GM12891 (cell line): ENCODE measurements at places on chromosomes 5 and 9.

- no peak for DNase-seq
These were observed 30.2 kb upstream of the NRG2 start for GRCh38 chr5:140073296-140073695.

GRCh38 chr5:1874771-1875220 lies 7.9 kb downstream of the IRX4 start:
- no peak for DNase-seq

GRCh38 chr5:989961-990530 lies 18.6 kb upstream of the NKD2 start:
- no peak for DNase-seq

GRCh38 chr5:126864042-126864688 lies 87.2 kb downstream of the LMNB1 start:
- DNase-seq = no peak

GRCh38 chr9:133340256-133340655 lies 4.3 kb upstream of the SURF6 start:
- DNase-seq = no peak

GRCh38 chr9:122076117-122076516 lies 17.0 kb downstream of the TTLL11 start:
- no peak for DNase-seq

- DNase-seq = no peak
These were observed 22.5 kb upstream of the JAKMIP2 start for GRCh38 chr5:147805030-147805454.

GRCh38 chr5:2537378-2538145 lies 213.9 kb downstream of the IRX2 start:
- no peak for DNase-seq

DNA sequence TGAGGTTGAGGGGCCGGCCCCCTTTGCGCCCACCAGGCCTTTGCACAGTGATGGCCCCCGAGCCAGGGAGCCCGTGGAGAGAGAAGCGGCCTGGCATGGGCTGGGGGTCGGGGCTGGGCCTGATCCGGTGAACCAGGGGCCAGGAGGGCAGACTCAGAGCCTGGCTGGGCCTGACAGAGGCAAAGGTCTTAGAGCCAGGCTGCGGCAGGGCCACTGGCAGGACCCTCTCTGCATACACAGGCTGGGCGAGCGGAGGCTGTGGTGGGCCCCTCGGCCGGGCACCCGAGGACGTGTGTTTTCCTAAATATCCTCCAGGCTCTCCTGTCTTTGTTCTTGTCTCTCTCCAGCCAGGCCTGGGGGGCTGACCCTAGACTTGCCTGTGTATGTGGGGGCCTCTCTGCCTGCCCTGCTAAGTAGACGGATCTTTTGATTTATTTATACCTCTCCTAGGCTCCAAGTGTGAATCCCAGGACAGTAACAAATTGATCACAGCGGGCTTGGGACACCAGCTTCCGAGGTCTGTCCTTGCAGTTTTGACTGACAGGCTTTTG lies 933 bp downstream of the NEK6 start:
- no peak for DNase-seq

- DNase-seq = no peak
These were observed 28.7 kb downstream of the TPPP start for GRCh38 chr5:664343-664993.

DNA sequence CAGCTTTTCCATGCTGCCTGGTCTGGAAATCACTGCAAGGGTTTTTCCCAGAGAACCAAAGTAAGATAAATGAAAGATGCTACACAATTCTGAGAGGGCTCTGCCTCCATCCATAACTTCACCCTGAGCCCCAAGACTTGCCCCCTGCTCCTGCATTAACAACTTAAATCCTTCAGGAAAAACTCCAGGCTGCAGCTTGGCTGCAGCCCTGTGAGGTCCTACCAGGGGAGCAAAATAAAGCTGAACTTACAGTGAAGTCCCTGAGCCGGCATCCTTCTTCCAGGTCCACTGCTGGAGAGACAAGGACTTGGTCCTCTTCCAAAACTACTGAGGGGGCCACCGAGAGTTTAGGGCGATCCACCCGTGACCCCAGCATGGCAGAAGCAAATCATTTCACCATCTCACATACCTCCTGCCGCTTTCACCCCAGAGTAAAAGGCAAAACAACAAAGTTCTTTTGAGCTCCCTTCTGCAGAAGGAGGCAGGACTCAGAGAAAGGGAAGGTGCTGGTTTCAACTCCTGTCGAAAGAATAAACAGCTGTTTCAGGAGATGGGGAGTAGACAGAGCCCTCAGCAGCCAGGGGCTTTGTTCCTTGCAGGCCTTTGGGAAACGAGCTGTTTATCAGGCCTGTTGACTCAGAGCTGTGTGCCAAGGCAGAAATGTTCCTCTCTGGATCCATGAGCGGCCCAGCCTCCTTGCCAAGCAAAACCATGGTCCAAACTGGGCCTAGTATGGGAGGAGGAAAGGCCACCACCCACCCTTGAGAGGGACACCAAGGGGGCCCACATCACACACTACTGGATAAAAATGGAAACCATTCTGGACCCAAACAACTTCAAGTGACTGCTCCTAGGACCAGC lies 20.6 kb downstream of the GGTA1 start:
- DNase-seq = no peak

DNA sequence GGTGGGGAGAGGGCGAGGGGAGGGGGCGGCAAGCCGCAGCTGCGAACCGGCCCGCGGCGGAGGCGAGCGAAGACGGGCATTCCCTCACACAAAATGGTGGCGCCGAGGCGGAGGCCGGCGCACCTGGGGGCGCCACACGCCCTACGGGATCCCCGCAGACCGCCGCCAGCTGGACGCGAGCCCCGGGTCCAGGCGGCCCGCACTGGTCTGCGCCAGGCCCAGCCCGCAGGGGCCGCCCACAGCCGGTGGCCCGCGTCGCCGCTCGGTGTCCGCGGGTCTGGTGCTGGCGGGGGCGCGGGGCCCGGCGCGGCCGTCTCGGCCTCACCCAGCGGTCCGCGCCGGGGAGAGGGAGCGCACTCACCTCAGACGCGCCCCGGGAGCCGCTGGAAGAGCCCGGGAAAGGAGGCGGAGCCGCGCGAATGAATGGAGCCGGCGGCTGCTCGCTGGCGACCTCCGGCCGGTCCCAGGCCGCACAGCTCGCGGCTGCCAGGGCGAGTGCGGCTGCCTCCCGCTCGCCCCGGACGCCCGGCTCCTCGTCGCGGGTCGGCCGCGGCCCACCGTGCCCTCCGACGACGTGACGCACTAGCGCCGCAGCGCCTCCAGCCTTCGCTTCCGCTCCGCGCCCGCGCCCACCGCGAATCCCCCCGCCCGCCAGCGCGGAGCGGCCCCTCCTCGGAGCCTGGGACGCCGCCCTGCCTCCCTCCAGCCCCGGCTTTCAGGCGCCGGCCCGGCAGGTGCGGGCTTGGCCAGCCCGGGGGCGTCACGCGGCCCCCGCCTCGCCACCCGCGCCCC lies at the start of gene FAM169A:
TSS of gene FAM169A (minus strand) at position 584 of the 792 bp plus-strand sequence. CDS start 24,711 bp downstream, outside the sequence.
- peak; percentile 42 for DNase-seq

GRCh38 chr5:125348936-125349831 lies 602.7 kb upstream of the ZNF608 start:
- DNase-seq = no peak

DNA sequence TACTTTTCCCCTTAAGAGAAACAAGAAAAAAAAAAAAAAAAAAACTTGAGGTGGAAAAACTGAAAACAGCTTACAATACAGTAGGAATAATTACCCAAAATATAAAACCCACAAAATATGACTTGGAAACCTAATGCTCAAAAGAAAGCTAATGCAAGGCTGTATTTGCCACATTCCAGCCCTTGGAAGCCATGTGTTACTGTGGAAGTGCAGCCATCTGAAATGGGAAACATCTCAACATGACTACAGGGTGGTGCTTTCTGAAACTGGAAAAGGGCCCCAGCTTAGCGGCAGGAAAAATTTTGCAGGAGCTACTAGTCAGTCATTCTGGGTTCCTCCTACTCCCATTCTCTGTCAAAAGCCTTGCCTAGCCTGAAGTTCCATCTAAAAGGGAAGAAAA lies 20.4 kb downstream of the CDK5RAP2 start:
- DNase-seq = no peak

- DNase-seq = no peak
These were observed 63.8 kb downstream of the IL31RA start for GRCh38 chr5:55914971-55915370.

GRCh38 chr5:150279330-150280020 lies 10.1 kb downstream of the CAMK2A start:
- no peak for DNase-seq

DNA sequence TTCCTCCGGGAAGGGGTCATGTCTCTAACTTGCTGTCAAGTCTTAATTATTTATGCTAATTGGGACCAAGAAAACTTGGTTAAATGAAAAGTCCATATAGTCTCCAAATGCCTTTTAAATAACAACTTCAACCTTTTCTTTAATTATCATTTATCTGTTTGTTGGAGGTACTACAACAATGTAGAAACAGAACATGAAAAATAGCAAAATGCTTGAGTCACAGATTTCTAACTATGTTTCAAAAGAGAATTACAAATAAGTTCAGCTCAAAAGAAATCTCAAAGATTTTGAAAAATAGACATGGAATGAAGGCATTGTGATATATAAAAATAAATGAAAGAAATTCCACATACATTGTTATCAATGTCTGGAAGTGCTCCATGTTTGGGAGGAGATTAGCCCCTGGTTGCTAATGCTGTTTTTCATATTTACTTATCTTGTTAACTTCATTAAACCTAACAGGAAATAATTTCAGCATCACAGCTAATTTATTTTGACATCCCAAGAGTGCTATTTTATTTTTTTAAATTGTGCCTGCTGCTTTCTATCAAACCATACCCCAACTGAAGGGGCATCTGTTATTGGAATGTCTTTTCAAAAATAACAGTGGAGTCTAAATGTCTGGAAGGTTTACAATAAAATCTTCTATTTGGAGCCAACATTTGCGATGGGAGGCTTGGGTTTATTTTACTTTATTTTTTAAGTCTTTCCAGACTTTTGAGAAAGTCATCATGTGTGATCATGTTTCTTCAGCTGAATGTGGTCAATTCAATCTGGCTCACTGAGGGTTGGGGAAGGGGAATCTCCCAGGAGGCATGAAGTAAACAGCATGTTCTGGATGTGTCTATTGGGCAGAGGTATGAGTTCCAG lies 53.1 kb upstream of the ANKRD55 start:
- DNase-seq = no peak

DNA sequence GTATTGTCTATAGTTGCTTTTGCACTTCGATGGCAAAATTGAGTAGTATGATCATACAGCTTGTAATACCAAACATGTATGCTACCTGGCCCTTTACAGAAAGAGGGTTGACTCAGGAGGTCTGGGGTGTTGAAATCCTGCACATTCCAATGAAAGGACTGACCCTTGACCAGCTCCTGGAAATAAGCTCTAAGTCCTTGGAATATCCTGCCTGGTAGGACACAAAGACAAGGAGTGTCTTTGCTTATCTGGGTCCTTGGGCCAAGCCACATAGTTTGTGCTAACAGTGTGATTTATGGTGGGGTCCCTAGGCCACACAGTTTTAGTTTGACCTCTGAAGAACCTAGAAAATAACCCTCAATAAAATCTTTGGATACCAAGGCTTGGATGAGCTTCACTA lies 89.3 kb upstream of the FTMT start:
- DNase-seq = no peak

DNA sequence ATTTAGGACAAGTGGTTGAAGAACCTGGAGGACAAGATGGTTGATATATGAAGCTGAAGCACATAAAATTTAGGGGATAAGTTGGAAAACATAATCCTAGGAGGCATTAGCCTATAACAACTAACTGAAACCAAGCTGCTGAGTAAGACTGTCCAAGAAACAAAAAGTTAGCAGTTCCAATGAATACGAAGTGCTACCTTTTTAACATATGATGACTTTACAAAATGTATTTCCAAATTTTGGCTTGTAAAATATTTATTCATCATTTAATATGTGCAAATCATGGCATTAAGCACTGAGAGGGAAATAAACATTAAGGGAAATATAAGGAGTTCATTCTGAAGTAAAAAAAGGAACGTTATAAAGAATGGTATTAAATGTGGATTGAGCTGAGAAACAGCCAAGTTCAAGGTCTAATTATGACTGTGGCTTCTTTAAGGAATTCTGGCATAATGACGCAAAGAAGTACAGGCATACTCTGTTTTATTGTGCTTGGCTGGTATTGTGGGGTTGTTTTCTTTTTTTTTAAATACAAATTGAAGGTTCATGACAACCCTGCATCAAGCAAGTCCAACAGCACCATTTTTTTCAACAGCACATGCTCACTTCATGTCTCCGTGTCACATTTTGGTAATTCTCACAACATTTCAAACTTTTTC lies 7.7 kb downstream of the RAPGEF6 start:
- no peak for DNase-seq

- DNase-seq = no peak
These were observed 425.4 kb downstream of the DNAH5 start for GRCh38 chr5:13519131-13519530.

- DNase-seq = no peak
These were observed 174.5 kb upstream of the MAP3K1 start for GRCh38 chr5:56640763-56641406.

- DNase-seq = no peak
These were observed 414.2 kb downstream of the ZNF608 start for GRCh38 chr5:124332273-124332672.

GRCh38 chr5:31967461-31967860 lies 206.7 kb downstream of the GOLPH3 start:
- DNase-seq = no peak

DNA sequence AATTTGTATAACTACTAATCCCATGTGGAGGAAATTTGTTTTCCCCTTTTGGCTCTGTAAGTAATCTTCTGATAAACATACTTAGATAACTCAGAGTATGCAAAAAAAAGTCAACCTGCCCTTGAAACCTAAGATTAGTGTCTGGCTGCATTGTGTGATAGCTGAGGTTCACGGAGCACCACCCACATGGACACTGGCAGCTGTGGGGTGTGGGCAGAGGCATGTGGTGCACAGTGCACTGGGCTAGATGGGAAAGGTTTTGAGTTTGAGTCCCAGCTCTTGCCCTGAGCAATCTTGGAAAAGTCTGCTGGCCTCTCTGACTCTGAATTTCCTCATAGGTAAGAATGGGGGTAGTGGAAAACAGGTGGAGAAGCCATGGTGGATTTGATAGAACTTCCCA lies 75.1 kb downstream of the PLCXD3 start:
- DNase-seq = no peak

DNA sequence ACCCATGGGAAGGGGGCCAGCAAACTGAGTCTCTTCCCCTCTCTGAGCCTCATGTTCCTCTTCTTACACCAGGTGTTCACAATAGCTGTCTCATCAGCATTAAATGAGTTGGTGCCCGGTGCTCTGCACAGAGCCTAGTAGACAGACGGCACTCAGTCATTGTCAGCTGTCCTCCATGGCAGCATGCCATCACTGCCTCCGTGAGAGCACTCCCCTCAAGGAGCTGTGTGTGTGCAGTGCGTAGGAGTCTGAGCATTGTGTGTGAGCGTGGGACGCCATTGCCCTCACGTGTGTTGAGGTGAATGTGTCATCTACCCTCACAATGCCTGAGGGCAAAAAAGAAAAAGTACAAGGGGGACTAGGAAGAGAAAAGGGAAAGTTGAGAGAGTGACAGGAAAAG lies 536.5 kb downstream of the CDK5RAP2 start:
- DNase-seq = no peak

GRCh38 chr5:118891252-118891651 lies 97.1 kb downstream of the DTWD2 start:
- no peak for DNase-seq
